ENCODE measurements at places on chromosomes 4 and X.

- DNase-seq: peak; percentile 30
Observed at GRCh38 chrX:50691820-50692219, 122.2 kb downstream of the SHROOM4 start.

DNA sequence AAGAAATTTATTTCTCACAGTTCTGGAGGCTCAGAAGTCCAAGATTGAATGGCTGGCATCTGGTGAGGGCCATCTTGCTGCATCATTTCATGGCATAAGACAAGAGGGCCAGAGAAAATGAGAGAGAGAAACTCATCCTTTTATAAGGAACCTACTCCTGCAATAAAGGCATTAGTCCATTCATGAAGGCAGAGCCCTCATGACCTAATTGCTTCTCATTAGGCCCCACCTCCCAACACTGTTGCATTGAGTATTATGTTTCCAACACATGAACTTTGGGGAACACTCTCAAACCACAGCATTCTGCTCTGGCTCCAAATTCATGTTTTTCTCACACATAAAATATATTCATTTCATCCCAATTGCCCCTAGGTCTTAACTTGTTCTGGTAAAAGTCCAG is 14.2 kb downstream of the RNF175 start:
- no peak for DNase-seq

GRCh38 chr4:132333724-132334047 is 815.4 kb upstream of the PCDH10 start:
- DNase-seq: no peak

GRCh38 chr4:1862055-1862911 is 6.3 kb upstream of the LETM1 start:
- no peak for DNase-seq

DNA sequence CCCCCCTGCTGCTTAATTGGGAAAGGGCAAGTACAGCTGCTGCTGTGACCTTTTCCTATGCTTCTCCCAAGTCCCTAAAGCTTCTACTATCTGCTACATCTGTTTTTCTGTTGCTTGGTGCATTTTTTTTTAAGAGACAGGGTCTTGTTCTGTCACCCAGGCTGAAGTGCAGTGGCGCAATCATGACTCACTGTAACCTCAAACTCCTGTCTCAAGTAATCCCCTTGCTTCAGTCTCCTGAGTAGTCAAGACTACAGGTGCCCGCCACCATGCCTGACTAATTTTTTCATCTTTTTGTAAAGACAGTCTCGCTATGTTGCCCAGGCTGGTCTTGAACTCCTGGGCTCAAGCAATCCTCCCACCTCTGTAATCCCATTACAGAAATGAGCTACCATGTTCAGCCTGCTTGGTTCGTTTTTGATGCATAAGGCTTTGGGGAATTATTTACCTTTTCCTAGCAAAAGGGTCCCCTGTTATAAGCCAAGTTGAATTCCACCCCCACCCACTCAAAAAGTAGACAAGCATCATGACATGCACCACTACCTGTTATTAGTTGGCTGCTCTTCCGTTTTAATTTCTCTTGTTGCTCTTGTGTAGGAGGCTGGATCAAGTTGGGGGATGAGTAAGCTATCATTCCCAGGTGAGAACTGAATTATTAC is 39.6 kb downstream of the DGKK start:
- DNase-seq: no peak

- no peak for DNase-seq
Observed at GRCh38 chrX:16786791-16787735, 797 bp downstream of the TXLNG start.

GRCh38 chr4:115090483-115091075 is 22.8 kb downstream of the NDST4 start:
- peak; percentile 6 for DNase-seq

GRCh38 chrX:85517994-85518718 is 138.7 kb upstream of the POF1B start:
- no peak for DNase-seq

DNA sequence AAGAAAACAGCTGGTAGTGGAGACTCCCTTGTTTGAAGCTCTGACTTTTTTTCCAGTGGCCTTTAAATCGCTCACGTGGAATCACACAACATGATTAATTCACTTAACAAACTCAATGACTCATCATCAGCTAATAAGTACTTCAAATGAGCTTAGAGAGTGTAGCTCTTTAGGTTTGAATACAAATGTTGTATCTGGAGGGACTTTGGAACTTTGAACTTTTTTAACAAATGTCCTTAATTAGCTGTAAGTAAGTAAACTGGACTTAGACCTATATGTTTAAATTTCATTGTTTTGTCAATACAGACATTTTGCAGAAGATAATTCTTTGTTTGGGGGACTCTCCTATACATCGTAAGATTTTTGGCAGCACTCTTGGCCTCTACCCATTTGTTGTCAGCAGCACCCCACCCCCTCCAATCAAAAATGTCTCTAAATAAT is 581.1 kb downstream of the SPRY1 start:
- DNase-seq: no peak

- no peak for DNase-seq
Observed at GRCh38 chrX:31508338-31508737, 436.5 kb upstream of the FTHL17 start.

- peak; percentile 10 for DNase-seq
Observed at GRCh38 chrX:44244008-44244407, 99.5 kb downstream of the EFHC2 start.

DNA sequence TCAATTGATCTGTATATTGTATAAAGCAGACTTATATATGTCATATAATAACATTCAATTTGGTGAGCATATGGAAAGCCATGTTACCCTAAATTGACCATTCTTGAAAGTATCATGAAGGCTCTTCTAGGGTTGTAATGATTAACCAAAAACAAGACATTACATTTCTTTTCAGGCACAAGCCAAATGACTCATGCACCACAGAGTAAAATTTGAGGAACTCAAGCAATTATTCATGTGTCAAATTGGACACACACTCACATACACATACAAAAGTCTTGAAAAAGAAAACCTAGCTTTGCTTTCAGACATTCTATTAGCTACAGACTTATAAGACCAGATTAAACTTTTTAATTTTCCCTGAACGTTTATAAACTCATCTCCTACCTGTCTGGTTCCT is 146.5 kb upstream of the PCDH18 start:
- peak; percentile 9 for DNase-seq

DNA sequence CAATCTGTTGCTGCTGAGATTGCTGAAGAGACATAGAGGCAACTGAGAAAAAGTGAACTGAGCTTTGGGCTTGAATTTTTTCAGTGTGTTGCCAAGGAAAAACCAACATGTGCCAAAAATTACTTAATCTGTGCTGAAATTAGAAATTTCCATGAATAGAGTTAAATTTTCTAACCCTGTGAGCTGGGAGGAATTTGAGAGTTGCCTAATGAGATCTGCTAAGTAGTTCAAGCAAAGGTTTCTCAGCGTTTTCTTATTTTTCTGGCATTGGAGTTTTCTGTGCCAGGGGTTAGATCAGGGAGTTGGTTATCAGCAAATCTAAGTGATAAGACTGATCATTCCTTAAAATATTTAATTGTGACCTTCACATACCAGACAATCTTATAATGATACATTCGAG is 457.5 kb upstream of the GNPDA2 start:
- no peak for DNase-seq

DNA sequence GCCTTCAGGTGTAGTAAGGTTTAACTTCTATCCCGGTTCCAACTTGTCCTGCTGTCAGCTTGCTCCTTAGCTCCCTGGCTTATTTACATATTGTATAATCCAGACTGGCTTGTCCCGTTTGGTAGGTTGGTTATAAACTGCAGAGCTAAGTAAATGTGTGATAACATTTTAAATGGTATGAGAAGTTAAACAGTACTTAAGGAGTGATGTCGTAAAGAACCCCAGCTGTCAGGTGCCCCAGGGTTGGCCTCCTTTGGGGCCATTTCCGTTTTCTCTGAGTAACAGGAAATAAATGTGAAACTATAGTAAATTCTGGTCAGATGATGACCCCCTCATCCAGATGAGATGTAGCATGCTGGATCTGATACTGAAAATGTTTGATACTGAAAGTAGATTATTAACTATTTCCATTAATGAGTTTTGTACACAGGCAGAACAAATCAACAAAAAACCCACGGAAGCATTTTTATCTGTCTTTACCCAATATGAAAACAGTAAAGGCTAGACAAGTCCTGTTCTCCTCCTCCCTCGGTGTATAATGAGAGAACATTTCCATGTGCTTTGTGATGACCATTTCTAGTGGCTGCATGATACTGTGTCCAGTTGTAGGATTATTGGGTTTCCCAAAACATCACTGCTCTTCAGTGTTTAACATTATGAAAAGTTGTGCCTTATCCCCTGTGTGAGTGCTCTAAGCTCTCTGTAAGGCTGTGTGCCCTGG is 22.4 kb downstream of the GAB1 start:
- DNase-seq: peak; percentile 48

- no peak for DNase-seq
Observed at GRCh38 chr4:177393236-177393635, 49.0 kb downstream of the AGA start.

- DNase-seq: no peak
Observed at GRCh38 chr4:95602872-95603271, 54.1 kb upstream of the UNC5C start.

- no peak for DNase-seq
Observed at GRCh38 chrX:154460326-154460725, 2.2 kb downstream of the PLXNA3 start.

DNA sequence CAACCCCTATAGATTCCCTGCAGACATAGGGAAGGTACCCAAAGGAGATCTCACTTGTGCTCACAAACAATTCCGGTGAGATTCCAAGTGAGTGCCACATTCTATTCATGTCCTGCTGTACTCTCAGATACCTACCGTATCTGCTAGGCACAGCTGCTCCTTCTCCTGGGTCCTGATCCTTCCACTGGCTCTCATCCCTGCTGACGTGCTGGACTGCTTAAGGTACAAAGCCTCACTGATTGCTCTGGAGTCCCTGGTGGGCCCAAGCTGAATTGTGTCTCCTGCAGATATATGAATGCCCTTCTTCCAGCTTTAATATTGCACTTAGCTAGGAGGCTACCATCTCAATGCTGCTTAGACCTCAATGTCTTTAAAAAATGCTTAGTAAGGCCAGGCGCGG is 2.4 kb downstream of the TCEAL1 start:
- no peak for DNase-seq

DNA sequence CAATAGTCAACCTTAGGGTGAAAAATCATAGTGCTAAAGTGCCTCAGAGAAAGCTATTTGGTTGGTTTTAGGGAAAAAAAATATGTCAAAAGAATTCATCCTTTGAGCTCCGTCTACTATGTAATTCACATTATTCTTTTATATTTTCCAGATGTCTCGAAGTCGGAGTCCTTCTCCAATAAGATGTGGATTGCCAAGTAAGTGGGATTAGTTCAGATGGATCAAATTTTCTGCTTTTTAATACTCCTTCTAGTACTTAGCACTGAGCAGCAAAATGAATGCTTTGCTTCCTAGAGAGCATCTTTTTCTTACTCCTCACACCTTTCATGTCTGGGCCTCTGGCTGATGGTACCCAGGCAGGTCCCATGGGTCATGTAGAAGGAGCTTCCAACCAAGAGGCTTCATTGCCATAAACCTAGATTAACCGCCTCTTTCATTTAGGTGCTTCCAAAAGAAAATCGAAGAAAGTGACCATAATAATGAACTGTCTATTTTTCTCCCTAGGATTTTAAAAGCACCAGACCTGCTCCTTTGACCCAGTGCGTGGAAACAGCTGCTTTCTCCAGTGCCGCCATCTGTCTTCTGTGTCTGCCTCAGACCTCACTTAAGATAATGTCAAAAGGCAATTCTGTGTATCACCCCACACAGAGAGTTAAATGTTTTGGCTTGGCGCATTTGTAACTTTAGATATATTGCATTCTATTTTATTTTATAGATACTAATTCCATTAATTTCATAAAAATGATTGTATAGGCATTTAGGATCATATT is 43.5 kb downstream of the SPATA18 start:
- no peak for DNase-seq

DNA sequence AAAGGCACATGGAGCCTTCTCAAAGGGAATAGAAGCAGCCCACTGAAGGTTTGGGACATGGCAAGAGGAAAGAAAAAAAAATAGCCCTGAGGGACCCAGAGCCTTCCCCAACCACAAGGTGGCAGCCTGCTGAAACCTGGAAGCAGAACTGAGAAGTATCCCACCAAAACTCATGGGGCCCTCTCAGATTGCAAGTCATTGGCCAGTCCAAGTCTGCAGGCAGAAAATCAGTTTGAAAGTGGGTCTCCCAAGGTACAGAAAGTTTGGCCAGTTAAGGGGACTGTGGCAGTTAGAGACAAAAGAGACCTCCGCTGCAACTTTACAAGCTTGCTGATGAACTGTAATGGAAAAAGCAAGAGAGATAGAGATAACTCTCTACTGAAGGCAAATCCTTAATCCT is 155.8 kb downstream of the ANTXR2 start:
- peak; percentile 16 for DNase-seq

DNA sequence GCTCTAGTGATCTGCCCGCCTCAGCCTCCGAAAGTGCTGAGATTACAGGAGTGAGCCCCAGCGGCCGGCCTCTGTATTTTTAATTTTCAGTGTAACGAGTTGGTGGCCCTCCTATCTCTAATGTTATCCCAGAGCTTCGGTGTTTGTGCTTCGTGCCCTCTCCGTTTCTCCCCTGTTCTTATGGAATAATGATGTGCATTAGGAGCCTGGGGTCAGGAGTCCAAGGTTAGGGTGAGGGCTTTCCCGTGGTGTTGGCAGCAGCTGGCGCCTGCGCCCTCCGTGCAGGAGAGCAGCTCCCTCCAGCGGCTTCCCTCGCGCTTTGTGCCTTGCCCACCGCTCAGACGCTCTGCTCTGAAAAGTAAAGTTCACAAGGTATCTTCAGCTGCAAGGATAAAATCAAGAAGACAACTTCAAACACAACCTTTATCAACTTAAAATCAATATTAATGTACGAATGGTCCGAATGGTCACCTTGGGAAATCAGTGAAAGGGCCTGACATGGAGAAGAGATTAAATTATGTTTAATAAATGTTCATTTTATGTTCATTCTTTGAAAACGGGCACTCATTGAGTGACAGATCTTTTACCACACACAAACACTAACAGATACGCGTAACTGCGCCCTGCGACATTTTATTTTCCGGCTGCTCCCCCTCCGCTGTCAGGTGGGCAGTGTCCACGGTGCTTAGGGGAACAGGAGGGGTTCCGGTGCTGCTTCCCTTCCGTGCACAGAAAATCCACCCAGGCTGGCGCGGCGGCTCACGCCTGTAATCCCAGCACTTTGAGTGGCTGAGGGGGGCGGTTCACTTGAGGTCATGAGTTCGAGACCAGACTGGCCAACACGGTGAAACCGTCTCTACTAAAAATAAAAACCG is 62.4 kb downstream of the TRAPPC11 start:
- DNase-seq: peak; percentile 16

DNA sequence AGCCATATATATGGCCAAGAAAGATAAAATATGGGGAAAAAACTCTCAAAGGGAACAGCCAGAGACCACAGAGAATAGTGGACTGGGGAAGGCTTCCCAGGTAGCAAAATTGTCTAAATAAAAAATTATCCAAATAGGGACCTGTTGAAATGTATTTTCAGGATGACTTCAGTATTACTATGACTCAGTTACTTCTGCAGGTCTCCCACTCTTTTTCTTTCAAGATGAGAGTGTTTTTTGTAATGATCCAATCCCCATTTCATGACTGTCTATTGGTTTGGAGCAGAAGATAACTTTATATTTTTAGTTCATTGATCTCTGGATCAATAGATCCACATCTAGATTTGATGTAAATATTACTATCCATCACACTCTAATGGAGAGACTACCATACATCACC is 372.1 kb upstream of the EMCN start:
- DNase-seq: no peak

Measured in Caki2 (cell line).